ENCODE measurements at places on chromosomes 3 and 15. TPM values are rescaled to one million over a fixed set of nuclear protein-coding genes. Genes with fewer than 3 reads are reported as not detected.
A peak's percentile ranks its signal among the peaks of the same experiment; 100 is the strongest.

DNA sequence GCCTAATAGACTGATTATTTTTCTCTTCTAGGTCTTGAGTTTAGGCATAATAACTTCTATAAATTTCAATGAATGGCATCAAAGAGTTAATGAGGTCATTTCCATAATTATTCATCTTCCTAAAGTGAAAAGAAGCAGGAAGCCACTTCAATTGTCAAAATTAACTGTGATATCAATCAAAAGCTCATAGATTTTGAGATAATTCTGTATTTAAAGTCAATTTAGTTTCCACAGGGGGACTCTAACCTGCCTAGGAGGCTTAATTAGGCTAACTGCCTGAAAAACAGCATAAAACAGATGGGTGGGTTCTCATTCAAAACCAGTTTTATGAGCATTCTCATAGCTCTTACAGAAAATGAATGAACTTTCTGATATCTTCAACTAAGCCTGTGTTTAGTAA lies 177.8 kb downstream of the OTOL1 start:
- DNase-seq: no peak

The MIX23 gene
- polyA plus RNA-seq: 33.7 TPM

The ZSCAN29 gene
- 18.7 TPM for polyA plus RNA-seq

The MUC13 gene
- polyA plus RNA-seq: 0.14 TPM

- DNase-seq: no peak
Measured at GRCh38 chr3:96430079-96430478, 384.3 kb upstream of the EPHA6 start.

The SUCNR1 gene
- 0.11 TPM for polyA plus RNA-seq

GRCh38 chr3:192090586-192090985 lies 629.6 kb downstream of the PYDC2 start:
- DNase-seq: no peak

DNA sequence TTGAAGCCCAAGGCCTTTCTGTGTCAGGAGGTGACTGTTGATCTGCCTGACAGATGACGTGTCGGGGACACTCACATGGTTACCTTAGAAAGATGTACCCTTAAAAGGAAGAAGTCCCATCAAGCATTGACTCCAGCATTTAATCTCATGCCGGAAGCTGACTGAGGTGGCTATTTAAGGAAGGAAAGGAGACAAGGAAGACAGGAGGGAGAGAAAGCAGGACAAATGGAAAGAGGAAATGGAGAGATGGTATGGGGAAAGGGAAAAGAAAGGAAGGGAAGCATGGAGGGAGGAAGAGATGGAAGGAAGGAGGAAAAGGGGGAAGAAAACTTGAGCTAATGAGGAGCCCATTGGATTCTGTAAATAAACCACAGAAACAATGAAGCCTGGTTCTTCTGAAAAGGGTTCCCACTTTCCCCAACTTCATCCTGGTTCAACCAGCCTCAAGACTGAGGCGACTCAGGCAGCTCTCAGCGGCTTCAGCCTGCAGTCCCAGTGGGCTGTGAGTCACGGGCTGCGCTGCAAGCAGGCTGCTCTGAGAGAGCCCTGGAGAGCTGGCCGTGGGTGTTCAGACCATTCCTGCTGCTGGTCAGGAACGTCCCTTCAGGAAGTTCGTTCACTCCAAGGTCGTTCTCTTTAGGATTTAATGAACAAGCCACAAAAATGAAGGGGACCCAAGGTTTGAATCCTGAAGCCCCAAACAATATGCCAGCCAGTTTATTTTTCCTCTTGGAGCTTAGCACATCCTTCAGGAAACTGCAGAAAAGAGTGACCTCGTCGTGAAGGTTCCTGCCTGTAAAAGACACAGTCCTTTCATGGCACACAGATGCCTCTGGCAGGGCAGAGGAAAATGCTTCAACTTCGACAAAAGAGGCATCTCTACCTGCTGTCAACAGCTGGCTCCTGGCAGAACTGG lies 69.6 kb upstream of the THBS1 start:
- DNase-seq: peak; percentile 80

GRCh38 chr15:77499087-77499760 lies 78.5 kb downstream of the HMG20A start:
- DNase-seq: no peak

DNA sequence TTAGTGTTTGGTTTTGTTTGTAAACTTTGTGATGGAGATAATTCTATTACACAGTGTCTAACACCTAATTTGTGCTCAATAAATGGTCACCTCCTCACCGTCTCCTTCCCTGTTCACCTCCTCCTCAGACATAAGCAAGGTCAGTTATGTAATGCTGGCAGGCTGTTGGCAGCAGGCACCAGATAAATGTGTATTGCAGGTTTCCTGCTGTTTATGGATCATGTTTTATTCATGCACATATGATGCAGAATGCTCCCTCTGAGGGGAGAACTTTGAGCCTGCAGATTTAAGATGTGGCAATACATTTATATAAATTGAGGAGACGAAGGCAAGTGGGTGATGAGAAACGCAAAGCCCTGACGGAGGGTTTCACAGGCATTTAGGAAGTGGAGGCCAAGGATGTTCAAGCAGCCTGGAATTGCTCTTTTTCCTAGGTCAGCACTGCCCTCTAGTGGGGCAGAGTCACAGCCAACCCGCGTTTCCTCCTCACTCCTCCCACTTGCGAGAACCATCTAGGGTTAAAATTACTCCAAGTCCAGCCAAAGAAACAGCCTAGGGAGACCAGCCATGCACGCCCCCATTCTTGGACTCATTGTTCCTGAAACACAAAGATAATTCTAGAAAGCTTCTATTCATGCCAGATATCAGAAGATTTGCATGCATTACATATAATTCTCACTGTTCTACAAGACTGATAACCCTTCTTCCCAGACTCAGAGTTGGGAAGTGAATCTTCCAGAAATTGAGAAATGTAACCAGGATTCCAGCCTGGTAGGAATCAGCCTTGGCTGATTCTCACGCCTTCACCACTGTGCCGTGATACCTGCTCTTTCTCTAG lies 228.7 kb downstream of the SLCO3A1 start:
- DNase-seq: peak; percentile 88
